Activated T-cell treated with anti-CD3 and anti-CD28 coated beads, Interleukin-2, amount 50 U/mL, for 72 hours (primary cell): ENCODE measurements at places on chromosomes 11 and 22.

GRCh38 chr22:29479417-29480261, at the start of gene NEFH:
NEFH (plus strand) TSS chr22:29480218; CDS start chr22:29480263, 45 bp downstream.
- DNase-seq: no peak

GRCh38 chr22:49963647-49964026, 3.1 kb downstream of the PIM3 start:
- no peak for DNase-seq

DNA sequence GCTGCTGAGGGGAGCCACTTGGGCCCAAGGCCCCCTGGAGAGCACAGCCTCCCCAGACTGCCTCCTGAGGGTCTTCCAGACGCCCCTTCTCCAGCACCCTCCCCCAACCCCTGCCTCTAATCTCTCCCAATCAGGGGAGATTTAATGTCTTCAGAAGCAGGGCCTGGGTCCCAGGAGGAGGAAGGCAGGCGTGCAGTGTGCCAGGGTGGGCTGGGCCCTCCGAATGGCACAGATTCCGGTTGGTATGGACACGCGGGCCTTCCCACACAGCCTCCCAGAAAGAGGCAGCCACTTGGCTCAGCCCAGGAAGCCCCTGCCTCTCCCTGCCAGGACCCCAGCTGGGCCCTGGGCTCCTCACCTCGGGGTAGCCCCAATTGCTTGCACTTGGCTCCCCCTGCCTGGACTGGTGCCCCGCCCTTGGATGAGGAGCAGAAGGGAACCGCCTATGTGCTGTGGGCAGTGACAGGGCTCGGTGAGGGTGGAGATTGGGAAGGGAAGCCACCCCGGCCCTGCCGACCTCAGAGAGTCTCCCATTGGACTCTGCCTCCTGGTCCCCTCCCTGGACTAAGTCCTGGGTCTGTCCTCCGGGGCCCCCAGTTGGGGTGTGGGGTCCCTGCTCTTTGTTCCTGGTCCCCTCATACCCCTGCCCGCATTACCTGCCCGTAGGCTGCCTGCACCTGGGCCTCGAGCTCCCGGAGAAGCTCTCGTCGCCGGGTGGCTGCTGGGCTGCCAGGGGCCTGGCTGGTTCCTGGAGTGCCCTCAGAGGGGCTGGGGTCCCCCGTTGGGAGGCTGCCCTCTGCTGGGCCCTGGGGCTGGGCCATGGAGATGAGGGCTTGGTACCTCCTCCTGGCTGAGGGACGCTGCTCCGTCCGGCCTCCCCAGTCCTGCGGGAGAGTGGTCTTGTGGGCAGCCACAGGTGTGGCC, 572 bp upstream of the CABP2 start:
- no peak for DNase-seq

DNA sequence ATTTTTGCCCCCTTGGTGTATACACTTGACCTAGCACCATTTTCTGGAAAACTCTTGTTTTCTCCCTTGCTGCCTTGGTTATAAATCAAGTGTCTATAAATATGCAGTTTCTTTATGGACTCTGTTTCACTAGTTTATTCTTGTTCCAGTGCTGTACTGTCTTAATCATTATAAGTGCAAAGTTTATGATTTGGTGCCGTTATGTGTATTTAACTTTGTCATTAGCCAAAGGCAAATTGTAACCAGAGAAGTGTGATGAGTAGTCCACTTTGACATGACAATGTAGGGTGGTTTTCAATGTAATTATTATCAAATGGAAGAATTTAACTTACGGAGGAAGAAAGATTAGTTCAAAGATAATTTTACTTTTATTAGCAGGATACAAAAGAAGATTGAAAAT, 40.3 kb downstream of the SPECC1L start:
- no peak for DNase-seq

DNA sequence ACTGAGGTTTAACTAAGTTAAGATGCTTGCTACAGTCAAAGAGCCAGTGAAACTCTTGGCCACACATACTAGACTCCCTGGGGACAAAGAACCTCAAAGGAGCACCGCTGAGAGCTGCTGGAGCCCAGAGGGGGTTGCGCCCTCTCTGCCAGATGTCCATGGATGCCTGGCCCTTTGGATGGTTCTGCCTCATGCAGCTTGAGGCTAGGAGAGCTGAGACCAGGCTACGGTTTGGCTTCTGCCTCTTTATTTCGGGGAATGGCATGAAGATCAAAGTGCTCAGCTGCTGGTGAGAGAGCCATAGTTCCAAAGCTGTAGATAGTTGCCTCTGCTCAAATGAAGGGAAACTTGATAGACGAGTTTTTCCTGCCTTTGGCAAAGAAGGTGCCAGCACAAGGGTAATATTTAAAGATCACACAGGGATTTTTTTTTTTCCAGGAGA, 43.0 kb downstream of the RASSF10 start:
- no peak for DNase-seq

GRCh38 chr11:14542324-14542723, 22.1 kb upstream of the PSMA1 start:
- DNase-seq: no peak

GRCh38 chr22:26050079-26050478, 119.2 kb upstream of the SEZ6L start:
- no peak for DNase-seq

DNA sequence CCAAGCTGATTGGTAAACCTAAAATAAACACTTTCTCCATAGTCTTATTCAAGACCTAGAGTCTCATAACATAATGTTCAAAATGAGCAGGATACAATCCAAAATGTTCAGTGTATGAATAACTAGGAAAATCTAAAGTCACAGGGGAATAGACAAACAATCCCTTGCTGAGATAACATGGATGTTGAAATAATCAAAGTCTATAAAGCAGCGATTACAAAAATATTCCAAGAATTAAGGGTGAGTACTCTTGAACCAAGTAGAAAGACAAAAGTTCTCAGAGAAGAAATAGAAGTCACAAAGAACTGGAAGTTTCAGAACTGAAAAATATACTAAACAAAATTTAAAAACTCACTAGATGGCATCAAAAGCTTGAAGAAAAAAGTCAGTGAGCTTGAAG, 561.0 kb downstream of the INSC start:
- DNase-seq: no peak

DNA sequence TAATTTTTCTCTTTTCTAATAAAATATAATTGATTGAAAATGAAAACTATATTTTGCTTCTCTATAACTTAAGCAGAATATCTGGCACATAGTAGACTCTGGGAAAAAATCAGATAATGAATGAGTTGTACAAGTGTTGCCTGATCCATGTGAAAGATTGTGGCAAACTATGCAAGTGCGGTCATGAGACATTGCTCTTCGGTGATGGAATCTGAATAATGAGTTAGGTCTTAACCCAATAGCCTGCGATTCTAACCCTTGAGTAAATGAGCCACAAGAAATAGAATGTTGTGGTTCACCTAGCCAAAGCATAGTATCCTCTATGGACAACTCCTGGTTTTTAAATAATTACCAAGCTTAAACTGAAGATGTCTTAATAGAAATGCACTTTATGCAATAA, 333.7 kb upstream of the LUZP2 start:
- no peak for DNase-seq

DNA sequence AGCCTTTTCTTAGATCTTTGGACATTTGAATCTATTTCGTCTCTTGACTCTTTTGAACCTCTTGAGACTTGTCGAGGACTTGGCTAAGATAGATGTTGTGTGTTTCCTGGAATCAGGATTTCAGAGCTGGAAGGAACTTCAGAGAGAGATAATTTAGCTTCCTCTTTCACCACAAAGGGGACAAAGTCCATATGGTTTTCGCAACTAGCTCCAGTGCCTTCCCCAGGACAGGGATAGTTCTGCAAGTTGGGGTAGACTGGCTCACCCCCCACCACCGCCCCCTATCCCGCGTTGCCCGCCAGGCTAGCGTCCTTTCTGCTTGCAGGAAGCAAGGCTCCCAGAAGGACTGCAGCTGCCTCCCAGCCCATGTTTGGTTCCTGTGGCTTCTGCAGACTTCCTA, 75.7 kb upstream of the MYO18B start:
- no peak for DNase-seq

DNA sequence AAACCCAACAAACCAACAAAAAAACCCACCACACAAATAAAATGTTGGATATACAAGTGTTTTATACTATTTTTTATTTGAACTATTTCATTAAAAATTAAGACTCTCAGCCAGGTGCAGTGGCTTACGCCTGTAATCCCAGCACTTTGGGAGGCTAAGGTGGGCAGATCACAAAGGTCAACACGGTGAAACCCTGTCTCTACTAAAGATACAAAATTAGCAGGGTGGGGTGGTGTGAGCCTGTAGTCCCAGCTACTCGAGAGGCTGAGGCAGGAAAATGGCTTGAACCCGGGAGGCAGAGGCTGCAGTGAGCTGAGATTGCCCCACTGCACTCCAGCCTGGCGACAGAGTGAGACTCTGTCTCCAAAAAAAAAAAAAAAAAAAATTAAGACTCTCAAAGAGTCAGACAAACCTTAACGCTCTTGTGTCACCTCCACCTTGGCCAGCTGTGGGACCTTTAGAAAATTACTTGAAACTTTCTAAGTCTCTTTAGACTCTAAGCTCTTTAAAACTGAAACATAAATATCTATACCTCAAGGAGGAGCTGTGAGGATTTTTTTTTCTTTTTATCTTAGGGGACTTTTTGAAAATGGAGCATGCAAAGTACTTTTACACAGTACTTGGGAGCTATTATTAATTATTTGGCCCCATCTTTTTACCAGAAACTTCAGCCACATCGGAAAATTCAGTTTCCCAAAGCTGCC, 68.4 kb upstream of the CLNS1A start:
- DNase-seq: no peak

- DNase-seq: no peak
Observed at GRCh38 chr11:83162377-83162776, 5.4 kb downstream of the PCF11 start.

DNA sequence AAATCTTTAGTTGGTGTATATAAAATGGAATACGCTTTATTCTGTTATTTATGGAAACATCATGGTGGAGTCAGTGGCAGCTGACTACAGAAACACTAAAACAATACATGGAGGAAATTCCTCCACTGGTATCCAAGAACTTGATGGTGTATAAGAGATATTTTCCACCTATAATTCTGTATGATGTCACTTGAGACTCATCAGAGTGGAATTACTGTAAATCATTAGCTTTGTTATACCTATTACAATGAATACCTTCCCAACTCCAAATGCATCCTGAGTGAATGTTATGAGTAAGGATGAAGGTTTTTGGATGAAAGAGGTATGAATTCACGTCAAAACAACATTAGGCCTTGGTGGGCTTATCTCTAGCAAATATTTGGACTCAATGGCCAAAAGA, 258.5 kb upstream of the SORL1-AS1 start:
- no peak for DNase-seq

- no peak for DNase-seq
Observed at GRCh38 chr11:32178692-32179091, 87.8 kb downstream of the RCN1 start.

GRCh38 chr11:832529-833113, at the start of gene CD151:
CD151 (plus strand) TSS chr11:832952; CDS start chr11:836070, 3,118 bp downstream.
- DNase-seq: peak; percentile 71

- DNase-seq: peak; percentile 8
Observed at GRCh38 chr22:20777420-20778177, 3.7 kb downstream of the SERPIND1 start.

GRCh38 chr11:109071262-109071661, 350.7 kb upstream of the C11orf87 start:
- DNase-seq: no peak

DNA sequence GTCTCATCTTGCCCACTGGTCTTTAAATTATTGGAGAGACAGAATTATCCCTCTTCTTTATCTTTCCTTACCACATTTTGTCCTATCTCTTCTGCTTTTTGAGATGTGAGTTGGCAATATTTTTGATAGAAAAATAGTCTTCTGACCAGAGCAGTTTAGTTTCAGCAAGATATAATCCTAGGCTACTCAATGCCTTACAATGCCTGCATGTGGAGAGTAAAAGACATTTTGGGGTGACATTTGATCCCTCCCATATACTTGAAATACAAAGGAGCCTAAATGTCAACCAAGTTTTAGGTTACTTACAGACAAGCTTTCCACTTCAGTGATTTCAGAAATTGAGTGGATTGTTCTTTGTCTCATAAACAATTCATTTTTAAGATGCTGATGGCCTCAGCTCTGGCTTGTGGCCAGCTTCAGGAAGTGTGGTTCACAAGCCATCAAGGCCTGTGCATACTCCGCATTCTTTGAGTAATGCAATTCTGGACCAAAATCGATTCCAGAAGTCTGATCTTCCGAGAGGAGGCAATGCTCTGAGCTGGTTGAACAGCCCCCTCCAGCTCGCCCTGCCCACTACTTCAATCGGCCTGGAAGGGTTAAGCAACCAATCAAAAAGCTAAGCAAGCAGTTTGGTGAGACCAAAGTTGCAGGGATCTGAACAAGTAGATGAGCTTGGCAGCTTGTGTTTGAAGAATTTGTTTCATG, 274.4 kb downstream of the BLID start:
- DNase-seq: no peak

DNA sequence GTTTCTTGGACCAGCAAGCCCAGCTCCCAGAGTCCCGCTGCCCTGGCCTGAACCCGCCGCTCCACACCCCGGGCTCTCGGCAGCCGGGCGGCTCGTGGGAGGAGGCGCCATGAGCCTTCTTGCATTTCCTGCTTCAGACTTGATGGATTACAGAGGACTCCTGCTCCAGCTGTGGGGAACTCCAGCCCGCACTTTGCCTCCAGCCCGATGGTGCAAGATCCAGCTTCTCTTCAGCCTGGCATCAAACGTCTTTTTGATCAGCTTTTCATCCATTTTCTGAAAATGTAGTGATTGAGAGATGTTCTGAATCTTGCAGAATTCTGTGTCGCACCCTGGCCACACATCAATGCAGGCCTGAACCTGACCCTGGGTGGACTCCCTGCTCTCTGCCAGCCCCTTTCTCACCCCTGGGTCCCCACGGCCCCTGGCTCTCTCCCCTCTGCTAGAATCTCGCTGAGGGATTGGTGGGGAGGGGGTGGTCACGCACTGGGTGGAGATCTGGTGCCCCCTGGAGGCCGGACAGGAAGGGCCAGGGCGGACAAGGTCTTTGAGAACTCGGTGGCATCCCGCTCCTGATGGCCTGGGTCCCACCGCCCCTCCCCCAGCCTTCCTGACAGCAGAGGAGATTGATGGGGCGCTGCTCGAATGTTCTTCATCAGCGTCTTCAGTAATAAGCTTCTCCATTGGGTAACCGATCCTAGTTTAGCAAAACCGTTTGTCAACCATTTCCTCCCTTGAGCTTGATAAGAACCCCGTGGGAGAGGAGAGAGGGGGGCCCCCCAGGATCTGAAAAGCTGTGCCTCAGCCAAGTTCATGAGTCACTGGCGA, 12.1 kb upstream of the NFAM1 start:
- peak; percentile 85 for DNase-seq

- no peak for DNase-seq
Observed at GRCh38 chr11:68149417-68149816, 28.2 kb upstream of the CHKA start.

GRCh38 chr11:97905101-97905500, 1115.6 kb upstream of the CNTN5 start:
- no peak for DNase-seq
